ENCODE measurements at places on chromosomes 7 and 10. TPM values are rescaled to one million over a fixed set of nuclear protein-coding genes. Genes with fewer than 3 reads are reported as not detected.

PFKP gene
- 82.3 TPM for total RNA-seq

GRCh38 chr10:62189131-62189530 lies 79.5 kb downstream of the RTKN2 start:
- no peak overlapping the region for H3K27ac ChIP-seq
- H3K36me3 ChIP-seq: no peaks in the 10 kb centered on the region
- H3K4me1 ChIP-seq: no peaks in the 10 kb centered on the region

GRCh38 chr10:86970162-86970981 lies 2.1 kb downstream of the ADIRF start:
- peaks cover 32% of the 10 kb centered on the region for H3K27me3 ChIP-seq
- H3K27ac ChIP-seq: peak overlapping the region; percentile 16
- peaks cover 4% of the 10 kb centered on the region for H3K4me1 ChIP-seq

CALML3 gene
- total RNA-seq: not detected

- no peak for DNase-seq
- no peaks in the 10 kb centered on the region for H3K36me3 ChIP-seq
- no peak overlapping the region for H3K27ac ChIP-seq
- no peaks in the 10 kb centered on the region for H3K4me1 ChIP-seq
- no peaks in the 10 kb centered on the region for H3K27me3 ChIP-seq
Measured at GRCh38 chr7:82472966-82473365, 29.4 kb upstream of the CACNA2D1 start.

DNA sequence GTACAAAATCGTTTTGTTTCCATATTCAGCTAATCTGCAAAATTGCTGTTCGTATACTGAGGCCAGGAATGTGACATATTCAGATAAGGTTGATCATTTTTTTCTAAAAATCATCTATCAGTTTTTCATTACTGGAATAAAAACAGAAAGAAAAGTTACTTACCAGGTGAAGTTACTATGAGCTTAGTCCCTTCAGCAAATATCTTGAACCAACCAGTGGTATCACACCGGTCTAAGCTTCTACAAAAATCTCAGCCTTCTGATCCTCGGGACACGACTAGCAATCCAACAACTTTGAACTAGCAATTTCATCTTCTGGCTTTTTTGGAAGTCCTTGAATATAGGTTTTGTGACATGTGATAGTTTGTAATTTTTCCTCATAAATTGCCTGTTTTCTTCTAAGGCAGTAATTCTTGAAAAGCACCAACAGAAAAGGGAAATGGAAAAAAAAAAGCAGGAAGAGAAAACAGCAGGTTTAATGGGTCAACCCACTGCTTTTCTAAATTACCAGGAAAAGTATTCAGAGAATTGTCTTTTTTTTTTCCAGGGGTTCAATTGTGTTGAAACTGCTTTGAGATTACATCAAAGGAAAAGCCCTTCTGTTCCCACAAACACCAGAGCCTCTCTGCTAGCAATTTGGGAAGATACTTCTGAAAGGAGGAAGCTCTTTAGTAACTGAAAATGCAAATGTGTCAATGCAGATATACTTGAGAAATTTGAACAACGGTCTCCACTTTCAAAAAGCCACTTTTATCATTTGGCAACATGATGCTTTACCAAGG lies 2.9 kb upstream of the TARP start:
- H3K4me3 ChIP-seq: no peak overlapping the region
- no peaks in the 10 kb centered on the region for H3K4me1 ChIP-seq
- H3K27ac ChIP-seq: no peak overlapping the region
- no peaks in the 10 kb centered on the region for H3K36me3 ChIP-seq
- no peaks in the 10 kb centered on the region for H3K27me3 ChIP-seq
